Sigmoid colon (tissue), 7 donors: ENCODE measurements at places on chromosomes 6 and 20. TPM values are rescaled to one million over a fixed set of nuclear protein-coding genes. Genes with fewer than 3 reads are reported as not detected.

Gene ANGPT4
- 0.27 TPM for total RNA-seq

Gene DEFB128
- not detected for total RNA-seq

Gene SENP6
- 157 TPM for total RNA-seq

Gene NOTCH4
- 7.1 TPM for total RNA-seq

- no peak for DNase-seq
Measured at GRCh38 chr6:165487950-165488349, 175.1 kb downstream of the PDE10A start.

GRCh38 chr6:72084992-72085569 is 198.7 kb downstream of the RIMS1 start:
- DNase-seq: no peak
